NCI-H1930 (cell line): ENCODE measurements at places on chromosomes 7 and 10.

- no peak for DNase-seq
Measured at GRCh38 chr10:15453457-15453856, 82.4 kb upstream of the FAM171A1 start.

DNA sequence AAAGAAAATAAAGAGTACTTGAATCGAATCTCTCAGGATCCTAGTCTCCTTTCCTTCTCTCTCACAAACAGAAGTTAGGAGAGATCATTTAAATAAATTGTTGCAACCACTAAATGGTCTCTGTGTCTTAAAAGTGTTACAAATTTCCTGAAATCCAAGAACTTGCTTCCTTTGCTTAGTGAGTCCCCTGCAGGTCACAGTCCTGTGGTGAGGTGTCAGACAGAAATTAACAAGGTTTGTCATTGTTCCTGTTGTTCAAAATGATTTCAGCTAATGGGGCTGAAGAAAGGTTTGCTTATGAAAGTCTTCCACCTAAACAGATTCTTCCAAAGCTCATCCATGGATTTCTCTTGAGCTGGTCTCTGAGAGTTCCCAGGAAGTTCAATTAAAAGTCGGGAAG, 151.6 kb upstream of the SLC26A5 start:
- no peak for DNase-seq

GRCh38 chr10:44030132-44030531, 354.8 kb downstream of the CXCL12 start:
- DNase-seq, result no peak

DNA sequence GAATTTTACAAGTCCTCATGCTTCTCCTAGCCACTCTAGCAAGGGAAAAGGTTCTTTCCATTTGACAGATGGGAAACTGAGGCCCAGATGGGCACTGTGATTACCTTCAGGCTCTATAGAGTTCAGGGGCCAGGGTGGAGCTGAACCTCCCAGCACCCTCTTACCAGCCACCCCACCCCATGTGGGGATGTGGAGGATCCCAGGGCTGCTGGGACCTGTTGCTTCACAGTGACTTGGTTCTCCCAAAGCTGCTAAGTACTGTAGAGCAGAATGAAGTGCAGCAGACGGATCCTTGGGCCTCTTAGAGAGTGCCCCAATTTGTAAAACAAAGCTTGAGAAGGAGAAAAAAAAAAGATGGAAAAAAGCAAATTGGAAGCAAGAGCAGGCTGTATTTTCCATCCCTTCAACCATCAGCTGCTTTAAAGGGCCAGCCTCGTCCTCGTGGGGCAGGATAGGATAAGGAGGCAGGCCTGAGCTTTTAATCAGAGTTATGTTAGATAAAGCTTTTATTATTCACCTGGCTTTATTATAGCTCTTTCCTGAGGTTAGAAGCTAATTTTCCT, 147.0 kb downstream of the CDH23 start:
- no peak for DNase-seq

DNA sequence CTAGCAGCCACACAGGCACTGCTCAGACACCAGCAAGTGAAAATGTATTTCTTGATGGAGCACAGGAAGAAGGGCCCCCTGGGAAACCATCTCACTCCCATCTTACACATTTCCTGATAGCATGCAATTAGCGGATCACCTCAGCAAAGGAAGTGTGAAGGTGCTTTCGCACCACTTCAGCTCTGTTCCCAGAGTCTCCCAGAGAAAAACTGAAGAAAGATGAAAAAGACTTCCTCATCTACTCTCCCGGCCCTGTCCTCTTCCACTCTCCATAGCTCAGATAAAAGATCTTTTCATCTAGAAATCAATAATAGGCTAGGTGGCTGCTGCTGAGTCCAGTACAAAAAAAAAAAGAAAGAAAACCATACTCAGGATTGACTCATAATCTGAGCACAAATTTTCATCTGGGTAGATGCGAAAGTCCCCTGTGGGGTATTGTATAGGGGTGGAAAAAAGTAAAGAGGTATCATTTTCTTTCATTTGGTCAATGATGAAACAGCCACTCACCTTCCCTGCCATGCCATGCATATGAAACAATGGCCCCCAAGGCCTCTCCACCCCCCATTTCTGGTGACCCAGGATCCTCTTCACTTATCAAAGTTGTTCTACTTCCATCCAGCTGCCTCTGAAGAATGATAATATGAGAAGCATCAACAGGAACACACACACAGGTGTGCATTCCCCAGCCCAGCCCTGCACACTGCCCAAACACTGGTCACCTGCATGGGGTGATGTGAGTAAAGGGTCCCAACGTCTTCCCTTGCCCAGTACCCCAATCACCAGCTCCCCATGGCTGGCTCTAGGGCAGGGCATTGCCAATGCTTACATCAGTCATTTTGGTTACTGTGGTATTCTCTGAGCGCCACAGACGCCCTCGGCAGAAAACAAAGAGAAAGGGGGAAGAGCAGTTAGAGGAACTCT, 48.8 kb upstream of the DGKI start:
- no peak for DNase-seq

DNA sequence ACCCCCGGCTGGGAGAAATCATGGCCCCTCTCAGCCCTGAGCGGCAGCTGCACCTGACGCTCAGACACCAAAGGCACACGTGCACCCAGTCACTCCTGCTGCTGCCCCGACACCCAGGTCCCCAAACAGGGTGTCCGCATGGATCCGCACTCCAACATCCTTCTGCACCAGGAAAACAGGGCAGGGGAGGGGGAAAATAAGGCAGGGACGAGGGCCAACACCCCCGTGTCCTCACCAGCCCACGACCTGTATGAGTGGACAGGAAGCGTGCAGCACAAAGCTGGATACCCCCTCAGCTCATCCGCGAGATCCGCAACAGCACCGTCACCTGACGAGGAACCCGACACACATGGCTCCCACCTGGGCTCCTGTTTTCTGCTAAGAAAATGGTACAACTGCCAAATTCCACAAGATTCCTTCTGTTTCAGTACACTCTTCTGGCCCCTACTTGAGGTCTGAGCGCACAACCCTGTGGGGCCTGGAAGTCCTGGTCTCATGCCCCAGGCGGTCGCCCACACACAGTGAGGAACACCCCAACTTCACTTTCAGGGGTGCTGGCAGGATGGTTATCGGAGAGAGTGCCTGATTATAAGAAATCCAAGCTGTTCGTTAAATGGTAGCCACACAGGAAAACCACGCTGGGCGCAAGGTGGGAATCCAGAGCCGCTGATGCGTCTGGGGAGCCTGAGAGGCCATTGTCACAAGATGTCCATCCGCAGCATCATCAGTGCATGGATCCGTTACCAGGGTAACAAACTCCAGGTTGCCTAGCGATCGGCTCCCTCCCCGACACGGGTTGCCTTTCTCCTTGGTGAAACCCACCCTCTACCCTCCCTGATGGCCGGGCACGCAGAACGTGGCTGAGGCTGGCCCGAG, 63.6 kb downstream of the ZRANB1 start:
- no peak for DNase-seq

DNA sequence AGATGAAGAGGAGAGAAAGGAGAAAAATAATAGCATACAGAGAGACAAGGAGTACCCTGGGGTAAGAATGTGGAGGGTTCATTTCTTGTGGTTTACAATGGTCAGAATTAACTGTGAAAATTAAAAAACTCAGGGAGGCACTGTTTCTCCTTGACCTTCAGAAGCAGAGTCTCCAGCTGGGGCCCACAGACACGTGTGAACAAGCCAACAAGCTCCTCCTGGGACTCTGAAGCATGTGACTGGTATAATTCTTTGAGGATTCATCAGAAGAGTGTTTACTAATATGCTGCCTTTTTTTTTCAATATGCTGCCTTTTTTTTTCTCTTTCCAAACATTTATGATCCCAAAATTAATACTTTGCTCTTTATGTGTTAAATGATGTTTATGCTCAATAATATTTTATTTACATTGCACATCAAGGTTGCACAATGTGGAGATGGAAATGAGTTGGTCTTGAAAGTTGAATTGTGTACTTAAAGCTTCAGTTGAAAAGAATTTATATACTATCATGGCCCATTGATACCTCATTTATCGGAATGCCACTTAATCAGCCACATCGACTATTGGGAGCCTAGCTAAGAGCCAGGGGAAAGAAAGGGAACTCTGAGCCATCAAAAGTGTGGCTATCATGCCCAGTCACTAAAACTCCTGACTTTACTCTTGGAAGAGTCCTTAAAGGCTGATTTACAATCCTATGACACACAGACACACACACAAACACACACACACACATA, 134.7 kb upstream of the RHOBTB1 start:
- DNase-seq, result no peak

DNA sequence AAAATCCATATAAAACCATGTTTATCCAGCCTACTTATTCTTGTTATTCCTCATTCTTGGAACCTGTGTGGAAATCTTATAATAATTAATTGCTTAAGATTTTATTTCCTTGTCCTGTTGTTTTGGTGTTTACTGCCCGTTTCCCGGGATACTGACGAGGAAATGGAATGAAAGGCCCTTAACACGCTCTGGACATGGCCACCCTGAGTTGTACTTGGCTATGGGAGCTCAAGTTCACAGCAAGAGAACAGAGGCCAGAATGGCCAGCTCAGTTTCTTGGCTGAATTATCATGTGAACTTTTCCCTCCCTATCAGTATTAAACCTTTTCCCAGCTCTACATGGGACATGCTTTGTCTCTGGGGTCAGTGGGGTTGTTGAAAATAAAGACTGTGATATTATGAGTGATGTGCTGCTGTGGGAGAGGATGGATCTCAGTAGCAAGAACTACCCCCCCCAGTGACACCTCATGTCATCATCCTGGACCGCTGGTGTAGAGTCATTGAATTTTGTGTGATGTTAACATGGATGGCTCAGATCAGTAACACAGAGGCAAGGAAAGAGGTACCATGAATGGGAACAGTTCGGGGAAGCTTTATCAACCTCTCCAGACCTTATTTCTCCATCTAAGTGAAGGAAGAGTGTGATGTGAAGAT, 87.0 kb upstream of the IGFBP3 start:
- no peak for DNase-seq

DNA sequence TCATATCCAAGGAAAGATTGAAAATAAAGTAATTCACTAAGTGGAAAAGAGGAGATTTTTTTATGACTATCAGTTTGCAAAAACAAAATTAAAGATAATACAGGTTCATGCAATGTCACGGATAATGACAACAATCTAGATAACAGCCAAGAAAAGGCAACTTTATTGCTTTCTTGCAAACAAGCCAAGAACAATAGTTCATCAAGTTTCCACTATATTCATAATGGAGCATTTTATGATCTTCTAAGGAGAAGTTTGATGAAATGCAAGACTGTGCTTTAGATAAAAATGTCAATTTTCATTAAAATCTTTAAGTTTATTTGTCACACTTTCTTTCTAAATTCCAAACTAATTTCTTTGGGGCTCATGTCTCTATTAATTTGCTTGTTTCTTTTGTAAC, 53.9 kb upstream of the NRP1 start:
- DNase-seq, result no peak

DNA sequence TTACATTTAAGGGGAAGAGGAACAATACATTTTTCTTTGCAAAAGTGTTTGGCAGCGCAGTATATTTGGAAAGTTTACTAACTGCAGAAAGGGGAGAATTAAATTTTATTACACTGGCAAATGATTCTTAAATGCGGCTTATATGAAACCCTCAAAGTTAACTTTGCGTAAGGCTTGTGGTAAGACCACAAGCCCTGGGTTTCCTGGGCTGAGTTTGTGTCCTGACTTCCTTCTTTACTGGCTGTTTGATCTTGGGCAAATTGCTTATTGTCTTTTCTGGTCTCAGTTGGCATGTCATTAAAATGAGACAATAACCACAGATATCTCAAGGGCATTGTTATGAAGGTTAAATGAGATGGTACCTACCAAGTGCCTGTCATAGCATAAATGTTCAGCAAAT, 106.8 kb downstream of the GLRX3 start:
- no peak for DNase-seq

GRCh38 chr7:139118805-139119485, 9.4 kb upstream of the ZC3HAV1 start:
- DNase-seq, result no peak

DNA sequence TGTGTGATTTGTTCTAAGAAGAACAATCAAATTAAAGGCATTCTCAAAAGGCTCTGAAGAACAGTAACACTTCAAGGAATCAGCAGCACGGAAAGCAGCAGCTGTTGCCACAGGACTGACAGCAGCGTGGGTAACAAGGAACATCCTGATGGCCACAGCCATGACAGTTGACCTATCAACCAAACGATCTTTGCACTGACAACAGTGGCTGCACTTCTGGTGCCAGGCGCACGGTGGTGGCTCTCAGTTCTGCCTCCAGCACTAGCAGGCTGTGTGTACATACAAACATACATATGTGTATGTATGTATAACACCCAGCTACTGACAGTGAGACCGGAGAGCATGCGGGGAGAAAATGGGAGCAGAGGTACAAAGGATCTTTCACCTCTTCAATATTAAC, 114.1 kb downstream of the ZFAND4 start:
- DNase-seq, result no peak

DNA sequence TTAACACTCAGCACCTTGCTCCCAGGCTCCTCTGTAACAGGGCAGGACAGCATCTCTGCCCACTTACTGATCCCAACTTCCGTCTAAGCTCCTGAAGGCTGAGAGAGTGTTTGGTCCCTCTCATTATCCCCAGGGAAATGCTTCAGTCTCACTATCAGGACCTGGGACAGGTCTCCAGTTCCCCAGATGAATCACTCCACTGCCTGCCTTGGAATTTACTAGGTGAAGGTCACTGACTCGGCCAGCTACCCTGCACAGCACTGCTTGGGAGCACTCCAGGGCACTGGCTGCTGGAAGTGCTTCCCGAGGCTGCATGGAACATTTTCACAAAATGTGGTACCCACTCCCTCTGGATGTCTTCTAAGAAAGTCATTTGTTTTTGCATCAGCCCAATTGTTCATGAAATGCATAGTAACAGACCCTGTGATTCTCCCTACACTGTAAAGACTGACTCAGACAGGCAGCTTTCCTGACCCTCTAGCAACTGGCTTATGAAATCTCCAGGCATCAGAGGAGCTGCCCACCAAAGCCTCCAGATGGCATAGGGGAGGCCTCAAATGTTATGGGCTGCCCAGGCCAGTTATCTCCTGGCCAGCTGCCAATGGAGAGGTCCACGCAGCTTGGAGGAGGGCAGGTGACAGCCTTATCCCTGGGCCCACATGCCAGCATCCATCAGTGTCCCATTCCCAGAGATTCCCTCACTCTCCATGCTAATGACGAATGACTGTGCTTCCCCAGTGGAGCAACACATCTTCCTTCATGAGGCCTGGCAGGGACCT, 89.1 kb downstream of the GFRA1 start:
- DNase-seq, result no peak

DNA sequence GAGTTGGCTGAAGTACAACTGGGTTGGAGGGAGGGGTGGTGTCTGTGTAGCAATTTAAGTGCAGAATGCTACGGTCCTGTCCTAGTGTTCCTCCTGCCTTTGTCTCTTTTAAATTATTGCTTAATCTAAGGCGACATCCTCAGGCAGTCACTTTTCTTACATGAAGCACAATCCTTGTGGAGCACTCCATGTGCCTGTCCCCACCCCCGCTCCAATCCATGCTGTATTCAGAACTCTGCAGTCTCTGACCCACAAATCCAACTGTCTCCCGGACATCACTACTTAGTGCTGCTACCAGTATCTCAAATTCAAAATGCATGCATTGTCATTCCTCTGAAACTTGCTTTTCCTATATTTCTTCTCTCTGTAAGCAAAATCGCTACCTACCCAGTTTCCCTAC, 91.4 kb upstream of the FAM133B start:
- no peak for DNase-seq

GRCh38 chr7:73779517-73779916, 9.4 kb upstream of the CLDN3 start:
- no peak for DNase-seq
